ENCODE measurements at places on chromosomes 6 and 20.

GRCh38 chr6:906920-907319 is 214.0 kb upstream of the EXOC2 start:
- DNase-seq = no peak

GRCh38 chr20:9035126-9035525 is 33.8 kb upstream of the PLCB4 start:
- DNase-seq = peak; percentile 96

- DNase-seq = no peak
Measured at GRCh38 chr20:58271606-58272351, 37.7 kb upstream of the RAB22A start.

DNA sequence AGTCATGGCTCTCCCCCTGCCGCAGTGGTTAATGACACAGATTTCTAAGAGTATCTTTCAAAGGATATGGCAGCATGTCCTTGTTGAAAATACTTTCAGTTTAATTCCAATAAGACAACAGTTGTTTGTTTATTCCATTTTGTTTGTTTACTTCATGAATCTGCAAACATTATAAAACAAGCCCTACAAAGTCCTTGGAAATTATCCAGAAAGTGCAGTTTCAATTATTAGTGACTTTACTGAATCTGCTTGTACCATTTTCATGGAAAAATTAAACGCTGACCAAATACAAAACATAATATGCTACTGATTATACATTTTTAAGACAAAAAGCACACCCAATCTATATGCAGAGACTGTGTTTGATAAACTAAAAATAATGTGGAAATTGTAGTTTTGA is 3.3 kb downstream of the HEY2 start:
- no peak for DNase-seq

GRCh38 chr6:53629120-53629477 is 36.5 kb downstream of the KLHL31 start:
- DNase-seq = no peak

GRCh38 chr6:17941318-17941717 is 46.1 kb downstream of the KIF13A start:
- DNase-seq = no peak

- no peak for DNase-seq
Measured at GRCh38 chr6:138690975-138691594, 82.5 kb upstream of the CCDC28A start.

DNA sequence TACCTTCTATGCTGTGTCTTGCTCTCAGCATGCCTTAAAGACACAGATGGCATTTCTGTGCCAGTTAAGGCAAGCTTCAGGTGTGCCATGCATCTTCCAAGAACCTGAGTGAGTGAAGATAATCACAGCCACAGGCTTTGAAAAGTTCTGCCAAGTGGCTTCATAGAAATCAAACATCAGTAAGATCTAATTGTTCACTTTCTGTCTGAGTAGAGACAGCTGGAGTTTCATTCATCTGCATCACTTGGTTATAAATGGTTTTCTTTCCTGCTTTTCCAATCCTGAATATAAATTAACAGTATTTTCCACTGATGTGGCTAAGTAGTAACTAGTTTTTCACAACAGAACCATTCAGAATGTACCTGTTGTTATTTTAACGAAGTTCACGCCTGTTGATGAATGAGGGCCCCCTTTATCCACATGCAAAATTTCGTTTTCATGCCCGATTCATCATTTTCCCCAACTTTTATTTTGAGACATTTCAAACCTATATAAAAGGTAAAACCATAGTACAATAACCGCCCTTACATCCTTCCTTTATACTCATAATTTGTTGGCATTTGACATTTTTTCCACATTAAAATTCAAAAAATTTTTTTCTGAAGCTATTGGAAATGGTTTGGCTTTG is 38.6 kb upstream of the KCNG1 start:
- DNase-seq = no peak

GRCh38 chr6:111487661-111488060 is 4.6 kb upstream of the REV3L start:
- peak; percentile 86 for DNase-seq

DNA sequence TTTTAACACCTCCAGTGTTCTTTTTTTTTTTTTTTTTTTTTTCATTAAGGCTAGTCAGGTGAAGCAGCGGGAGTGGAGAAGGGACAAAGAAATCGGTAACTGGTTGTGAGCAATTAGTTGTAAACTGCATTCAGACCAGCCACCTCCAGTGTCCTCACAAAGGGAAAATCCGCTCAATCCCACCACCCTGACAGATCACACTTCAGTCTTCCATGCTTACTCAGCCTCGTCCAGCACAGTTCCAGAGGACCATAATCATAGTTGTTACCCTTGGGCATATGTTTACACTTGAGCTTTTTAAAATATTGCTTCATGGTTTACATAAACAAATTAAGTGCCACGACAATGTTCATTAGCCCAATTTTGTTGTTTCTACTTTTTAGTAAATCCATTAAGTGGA is 10.2 kb downstream of the DYNLRB1 start:
- no peak for DNase-seq

DNA sequence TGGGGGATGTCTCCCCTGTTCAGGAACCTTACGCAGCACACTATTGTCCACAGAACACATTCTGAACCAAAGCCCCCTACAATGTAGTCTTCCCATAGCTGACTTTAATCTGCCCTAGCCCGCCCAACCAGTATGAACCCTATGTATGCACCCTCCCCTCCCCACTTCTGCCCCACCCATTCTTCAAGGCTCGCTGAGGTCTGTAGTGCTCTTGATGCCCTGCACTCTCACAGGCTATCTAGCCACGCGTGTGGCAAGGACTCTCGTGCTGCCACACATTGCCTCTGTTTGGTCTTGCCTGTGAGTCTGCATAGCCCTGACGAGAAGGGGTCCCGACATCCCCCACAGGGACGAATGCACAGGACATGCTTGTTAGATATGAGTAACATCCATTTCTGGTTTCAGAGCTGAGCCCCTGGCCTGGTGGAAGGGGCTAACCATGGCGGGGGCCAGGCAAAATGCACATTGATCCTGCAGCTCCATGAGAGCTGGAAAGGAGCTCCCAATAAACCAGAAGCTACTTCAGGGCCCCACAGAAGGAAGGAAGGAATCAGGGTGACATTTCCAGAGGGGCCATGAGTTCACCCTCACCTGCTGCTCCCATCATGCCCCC is 22.6 kb downstream of the MOCS1 start:
- no peak for DNase-seq

DNA sequence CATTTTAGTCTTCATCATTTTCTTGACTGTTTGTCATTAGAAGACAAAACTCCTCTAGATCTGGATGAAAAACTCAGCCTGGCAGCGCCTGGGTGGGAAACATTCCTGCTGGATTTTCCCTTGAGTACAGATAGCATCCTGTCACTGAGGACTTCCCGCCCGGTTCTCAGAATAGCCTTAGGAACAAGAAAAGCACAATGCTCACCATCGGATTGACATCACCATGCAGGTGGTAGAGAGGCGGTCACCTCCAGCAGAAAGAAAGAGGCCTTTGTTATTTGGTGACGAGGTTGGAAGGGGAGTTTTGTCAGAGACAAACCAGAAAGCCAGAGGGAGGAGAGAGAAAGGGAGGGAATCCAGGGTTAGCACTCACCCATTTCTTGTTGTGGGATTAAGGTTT is 39.8 kb downstream of the KIF25 start:
- no peak for DNase-seq

DNA sequence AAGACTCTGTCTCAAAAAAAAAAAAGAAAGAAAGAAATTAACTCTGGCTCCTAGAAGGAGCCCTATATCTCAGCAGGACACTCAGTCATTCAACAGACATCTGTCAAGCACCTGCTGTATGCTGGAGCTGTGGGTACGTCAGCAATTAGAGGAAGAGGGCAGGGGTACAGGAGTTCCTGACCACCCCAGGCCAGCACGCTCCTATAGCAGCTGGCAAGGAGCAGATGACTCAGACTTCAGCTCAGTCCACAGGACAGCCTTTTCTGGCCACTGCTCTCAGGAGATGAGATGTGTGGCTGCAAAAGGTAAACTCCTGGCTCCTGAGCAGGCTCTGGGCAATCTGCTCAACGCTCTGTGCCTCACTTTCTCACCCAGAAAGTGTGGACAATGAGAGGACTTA is 1.7 kb upstream of the RTEL1 start:
- DNase-seq = no peak

DNA sequence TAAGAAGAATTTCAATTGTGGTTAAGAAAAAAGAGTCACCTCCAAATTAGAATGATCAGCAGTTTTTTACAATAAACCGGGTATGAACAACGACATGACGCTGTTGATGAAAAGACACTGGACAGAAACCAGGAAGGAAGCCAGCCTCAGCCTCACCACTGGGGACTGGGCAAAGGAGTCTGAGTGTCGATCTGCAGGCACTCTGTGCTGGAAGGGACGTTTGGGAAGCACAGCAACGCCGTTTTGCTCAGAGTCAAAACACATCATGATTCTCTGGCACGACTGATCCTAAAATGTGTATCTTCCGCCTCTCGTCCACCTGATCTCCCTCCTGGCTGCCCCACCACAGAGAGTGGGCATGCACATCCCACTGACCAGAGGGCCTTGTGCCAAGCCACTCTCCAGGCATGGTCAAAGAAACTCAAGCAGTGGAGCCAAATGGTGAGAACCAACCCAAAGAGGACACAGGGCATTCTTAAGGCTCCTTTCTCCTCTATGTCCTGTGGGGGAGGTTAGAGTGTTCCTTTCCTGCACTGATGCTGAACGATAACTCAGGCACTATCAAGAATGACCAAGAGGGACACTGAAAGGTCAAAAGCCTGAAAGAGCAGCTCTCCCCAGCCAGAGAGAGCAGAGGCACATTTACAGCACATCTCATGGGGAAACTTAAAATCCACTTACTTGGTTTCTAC is 68.8 kb downstream of the AGPAT4 start:
- DNase-seq = peak; percentile 34

DNA sequence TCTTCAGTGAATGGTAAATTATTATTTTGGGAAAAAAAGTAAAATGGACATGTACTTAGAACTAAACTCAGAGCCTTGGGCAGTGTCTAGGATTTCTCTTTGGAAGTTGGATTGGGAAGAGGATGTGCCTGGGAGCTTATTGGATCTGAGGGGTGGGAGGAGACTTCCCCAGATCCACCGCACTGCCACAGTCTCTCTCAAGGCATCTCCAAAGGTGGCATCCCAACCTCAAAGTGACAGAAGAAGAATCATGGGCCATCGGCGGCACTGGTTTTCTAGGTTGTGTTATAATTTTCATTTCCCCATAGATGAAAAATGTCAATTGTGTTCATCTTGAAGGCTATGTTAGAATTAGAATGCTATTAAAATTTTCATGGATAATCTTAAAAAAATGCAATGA is 66.8 kb upstream of the CD93 start:
- no peak for DNase-seq

- DNase-seq = no peak
Measured at GRCh38 chr6:29938746-29939508, 3.4 kb upstream of the HLA-A start.

- DNase-seq = no peak
Measured at GRCh38 chr6:125258651-125259353, 43.0 kb downstream of the HDDC2 start.

DNA sequence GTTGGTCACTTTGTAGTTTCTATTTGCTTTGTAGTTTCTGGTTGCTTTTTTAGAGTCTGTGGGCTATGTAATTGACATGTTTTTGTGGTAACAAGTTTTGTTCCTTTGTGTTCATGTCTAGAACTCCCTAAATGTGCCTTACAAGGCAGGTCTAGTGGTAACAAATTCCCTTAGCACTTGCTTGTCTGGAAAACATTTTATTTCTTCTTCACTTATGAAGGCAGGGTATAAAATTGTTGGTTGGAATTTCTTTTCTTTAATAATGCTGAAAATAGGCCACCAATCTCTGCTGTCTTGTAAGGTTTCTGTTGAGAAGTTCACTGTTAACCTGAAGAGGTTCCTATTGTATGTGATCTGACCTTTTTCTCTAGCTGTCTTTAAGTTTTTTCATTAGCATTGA is 383.6 kb downstream of the EPHA7 start:
- DNase-seq = no peak

DNA sequence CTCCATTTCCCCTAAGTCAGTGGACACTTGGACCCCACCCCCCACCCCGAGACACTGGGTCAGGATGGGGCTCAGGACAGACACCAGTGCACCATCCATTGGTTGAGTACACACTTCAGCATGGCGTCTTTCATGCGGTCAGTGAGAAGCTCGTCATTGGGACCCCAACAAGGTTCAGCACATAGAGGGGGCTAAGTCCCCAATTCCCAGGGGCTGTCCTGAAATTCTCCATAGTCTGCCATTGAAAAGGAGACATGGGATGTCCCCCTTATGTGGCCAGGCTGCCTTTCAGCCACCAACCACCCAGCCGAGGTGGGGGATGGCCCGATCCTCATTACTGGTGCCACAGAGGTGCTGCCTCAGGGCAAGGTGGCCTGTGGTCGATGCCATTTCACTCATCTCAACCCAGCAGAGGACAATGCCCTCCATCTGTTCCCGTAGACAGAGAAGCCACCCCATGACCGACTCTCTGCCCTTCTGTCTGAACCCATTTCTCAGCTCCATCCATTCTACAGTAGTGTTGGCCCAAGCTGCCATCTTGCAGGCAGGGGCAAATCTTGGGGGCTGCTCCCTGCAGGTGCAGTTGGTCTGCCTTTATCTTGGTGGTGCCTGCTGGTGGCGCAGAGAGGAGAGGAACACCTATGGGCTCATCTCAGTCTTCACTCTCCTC is 37.4 kb downstream of the PRR18 start:
- no peak for DNase-seq

GRCh38 chr6:92114091-92114675 is 1305.2 kb downstream of the EPHA7 start:
- DNase-seq = no peak

DNA sequence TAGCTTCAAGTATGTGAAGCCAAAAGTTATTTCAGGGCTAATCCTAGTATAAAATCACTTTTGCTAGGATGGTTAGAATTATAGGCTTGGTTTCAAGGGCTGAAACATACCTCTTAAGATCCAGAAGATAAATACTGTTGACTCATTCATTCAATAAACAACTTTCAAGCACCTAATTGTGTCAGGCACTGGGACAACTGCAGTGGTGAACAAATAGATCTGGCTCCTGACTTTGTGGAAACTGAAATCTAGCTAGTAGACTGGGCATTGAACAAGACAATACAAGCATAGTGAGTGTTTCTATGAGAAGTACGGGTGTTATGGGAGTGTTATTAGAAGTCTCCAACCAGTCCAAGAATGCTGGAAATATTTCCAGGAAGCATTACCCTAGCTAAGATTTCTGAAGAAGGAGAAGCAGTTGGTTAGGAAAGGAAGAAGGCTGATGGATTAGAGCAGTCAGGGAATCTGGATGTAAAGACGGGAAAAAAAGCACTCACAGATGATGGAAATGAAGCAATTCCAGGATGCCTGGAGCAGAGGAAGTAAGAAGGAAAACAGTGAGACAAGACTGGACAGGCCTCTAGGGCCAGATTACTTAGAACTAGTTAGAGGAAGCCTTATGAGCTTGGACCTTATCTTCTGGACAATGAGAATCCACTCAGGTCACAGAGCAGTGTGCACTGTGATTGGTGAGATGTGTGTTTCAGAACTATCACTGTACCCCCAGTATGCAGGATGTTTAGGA is 132.6 kb upstream of the RAB32 start:
- DNase-seq = no peak

DNA sequence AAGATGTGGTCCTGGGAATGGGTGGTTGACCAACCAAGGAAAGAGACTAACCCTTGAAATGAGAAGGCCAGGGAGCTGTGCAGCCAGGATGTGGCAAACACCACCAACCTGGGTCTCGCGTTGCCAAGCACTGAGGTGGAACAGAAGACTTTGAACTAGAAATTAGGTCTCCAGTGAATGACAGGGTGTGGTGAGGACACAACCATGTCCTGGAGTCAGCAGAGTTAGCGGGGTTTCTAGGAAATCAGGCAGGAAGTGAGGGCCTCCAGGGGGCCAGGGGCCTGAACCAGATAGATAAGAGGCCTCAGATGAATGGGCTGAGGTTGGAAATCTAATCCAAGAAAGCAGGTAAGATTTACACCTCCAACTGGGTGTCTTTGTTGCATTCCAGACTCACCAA is 353.3 kb upstream of the ARID1B start:
- DNase-seq = no peak
